DMS53 (cell line): ENCODE measurements at places on chromosomes 12 and 14.

DNA sequence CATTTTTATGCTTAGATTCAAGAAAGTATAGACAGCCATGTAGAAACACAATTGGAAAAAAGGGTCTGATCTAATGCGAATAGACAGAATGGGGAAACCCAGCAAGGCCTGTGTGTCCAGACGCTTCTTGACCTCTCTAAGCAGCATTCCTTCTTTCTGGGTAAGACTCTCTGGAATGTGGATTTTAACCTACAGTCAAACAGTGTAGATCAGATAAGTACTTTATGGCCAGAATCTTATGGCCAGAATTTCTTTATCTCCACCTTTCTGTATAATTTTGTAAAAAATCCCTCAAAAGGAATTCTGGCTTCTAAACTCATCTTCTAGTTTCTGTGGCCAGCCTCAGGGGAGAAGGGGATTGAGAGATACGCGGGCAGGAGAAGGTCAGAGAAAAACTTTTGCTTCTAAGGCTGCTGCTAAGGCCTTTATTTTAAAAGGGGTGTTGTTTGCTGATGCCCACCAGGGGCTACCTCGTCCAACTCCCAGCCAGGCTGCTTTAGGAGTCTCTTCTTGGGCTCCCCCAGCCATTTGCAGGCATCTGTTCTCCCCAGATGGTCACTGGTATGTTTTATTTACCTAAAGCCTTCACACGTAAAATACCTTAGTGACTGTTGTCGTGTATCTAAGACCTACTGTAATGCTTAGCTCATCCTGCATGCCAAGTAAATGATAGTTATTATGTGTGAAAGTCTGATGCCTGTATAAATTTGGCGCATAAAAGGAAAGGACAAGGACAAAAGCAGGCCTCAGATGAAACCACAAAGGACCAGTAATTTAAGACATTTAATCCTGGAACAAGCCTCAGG lies 68.4 kb downstream of the ANO6 start:
- peak; percentile 44 for DNase-seq

- no peak for DNase-seq
These were observed 611.8 kb downstream of the ETNK1 start for GRCh38 chr12:23236811-23237210.

DNA sequence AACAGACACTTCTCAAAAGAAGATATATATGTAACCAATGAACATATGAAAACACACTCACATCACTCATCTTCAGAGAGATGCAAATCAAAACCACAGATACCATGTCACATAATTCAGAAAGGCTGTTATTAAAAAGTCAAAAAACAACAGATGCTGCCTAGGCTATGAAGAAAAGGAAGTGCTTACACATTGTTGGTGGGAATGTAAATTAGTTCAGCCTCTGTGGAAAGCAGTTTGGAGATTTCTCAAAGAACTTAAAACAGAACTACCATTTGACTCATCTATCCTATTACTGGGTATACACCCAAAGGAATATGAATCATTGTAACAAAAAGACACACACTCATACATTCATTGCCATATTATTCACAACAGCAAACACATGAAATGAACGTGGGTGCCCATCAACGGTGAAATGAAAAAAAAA lies 35.1 kb downstream of the EIF2S3B start:
- no peak for DNase-seq

DNA sequence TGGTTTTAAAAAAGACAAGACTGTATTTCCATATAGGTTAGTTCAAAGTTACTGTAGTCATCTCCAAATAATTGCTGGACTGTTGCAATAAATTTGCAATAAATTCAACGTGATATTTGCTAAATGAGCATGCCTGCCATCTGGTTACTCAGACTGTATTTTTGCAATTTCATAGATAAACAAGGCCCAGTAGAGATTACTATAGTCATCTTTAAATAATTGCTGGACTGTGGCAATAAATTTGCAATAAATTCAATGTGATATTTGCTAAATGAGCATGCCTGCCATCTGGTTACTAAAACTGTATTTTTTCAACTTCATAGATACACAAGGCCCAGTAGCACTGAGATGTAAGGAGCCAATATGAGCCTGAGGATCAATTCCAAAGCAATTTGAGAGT lies 5.6 kb downstream of the NTN4 start:
- DNase-seq = no peak

DNA sequence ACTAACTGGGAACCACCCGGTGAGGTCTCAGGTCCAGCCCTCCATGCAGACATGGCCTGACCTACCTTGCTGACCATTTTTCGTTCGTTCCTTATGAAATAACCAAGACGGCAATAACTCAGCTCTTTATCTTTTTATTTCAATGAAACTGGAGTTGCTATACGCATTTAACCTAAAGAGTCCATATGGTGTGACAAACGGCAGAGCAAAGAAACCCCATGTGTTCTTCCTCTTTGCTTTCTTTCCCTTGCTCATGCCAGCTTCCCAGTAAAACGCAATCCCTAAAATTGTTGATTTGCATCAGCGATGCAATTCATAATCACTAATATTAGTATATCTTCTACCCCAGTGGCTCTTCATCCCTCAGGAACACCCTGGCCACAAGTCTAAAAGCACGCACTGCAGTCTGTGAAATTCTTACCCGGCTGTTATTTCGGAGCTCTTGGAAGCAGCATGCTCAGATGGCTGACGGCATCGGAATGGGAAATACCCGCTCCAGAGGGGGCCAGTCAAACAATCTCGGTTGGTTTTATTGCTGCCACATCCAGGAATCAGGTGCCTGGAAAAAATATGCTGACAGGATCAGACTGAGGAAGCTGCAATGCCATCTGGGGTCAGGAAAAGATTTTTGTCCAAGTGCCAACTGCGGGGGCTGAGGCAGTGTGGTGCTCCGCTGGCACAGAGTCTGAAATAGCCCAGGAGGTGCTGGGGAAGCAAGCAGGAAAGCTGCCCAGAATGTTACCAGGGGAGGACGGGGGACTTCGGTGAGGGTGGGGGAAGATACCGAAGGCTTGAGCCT lies 28.2 kb upstream of the KCNA1 start:
- no peak for DNase-seq

DNA sequence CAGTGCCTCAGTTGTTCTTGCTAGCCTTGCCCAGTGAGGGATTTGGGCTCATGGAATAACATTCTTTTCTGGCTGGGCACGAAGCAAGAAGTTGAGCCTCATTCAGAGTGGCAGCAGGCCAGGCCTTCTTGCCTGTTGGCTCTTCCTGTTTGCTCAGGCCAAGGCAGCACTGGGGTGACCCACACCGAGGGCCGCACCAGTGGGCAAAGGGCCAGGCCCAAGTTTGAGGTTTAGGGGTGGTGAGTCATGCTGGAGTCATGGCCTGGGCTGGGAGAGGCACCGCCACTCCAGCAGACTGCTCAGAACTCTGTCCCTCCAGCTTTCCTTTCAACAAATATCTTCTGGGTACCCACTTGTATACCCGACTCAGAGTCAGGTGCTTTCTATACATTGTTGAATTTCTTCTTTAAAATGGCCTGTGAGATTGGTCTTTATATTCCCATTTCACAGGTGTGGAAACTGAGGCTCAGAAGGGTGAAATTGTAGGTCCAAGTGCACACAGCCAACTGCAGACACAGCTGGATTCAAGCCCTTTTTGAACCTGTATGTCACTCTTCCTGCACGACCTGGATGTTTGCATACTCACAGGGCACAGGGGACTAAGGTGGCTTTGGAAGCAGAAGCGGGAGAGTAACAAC lies 279.4 kb downstream of the FOXN3 start:
- peak; percentile 35 for DNase-seq

GRCh38 chr14:100899884-100900771 lies 3.4 kb downstream of the RTL1 start:
- no peak for DNase-seq

GRCh38 chr12:94676031-94676641 lies 25.8 kb upstream of the TMCC3 start:
- no peak for DNase-seq

GRCh38 chr14:24123424-24124417 lies 6.7 kb upstream of the FITM1 start:
- DNase-seq = no peak

- peak; percentile 78 for DNase-seq
These were observed 6.4 kb upstream of the ZNF385A start for GRCh38 chr12:54390668-54391551.

DNA sequence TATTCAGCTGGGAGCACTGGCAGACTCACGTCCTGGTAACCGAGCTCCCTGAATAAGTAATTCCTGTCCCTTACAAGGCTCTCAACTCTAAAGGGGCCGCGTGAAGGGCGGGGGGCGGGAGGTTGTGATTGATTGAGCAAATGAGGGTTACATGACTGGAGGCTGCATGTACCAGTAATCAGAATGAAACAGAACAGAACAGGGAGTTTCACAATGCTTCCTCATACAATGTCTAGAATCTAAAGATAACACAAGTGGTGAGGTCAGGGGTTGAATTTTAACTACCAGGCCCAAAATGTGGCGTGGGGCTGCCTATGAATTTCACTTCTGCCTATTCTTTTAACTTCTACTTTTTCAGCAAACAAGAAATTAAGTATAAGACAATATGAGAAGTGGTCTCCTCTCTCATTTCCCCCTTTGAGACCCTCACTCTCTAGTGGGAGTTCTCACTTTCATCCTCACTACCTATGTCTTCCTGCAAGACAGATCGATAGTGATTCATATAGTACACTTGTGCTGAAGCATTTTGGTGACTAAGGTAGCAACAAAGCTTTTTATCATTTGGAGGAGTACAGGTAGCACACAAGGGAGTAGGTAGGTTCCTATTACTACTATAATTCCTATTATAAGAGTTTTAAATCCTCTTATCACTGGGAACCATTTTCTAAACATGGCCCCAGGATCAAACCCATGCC lies 239.8 kb downstream of the KTN1 start:
- DNase-seq = no peak

DNA sequence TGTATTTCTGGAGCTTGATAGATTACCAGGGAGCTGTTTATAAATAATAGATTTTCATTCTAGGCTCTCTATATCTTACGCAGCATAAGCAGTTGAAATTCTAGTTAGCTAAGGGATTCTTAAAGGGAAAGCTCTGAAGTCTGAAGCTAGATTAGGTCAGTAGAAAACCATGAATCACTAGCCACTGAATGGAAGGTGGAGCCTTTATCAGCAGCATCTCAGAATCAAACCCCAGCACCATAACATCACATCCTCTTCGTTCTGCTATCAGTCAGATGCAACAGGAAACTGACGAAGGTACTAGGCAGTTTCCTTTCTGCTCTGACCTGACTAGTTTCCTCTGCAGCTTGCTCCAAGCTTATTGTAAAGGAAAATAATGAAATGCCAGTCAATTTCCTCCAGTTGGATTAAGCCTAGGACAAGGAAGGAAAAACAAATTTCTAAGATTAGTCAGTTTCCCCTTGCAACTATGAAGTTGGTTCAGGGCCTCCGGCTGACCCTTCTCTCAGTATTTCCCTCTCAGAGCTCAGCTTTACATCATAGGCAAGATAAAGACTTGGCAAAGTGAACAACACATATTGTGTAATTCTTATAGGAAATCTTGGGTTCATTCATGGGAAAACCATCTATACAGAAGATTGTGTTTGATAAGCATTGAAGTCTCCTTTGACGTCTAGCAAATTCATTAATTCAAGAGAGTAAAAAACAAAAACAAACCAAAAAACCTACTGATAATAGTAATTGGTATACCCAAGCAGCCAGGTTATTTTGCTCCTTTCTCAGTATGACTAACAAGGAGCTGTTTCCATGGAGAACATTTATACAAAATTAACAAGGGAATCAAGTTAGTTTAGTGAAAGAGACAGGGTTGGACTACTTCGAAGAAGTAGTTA lies 43.4 kb upstream of the CFAP54 start:
- DNase-seq = peak; percentile 14

- DNase-seq = no peak
These were observed 13.6 kb upstream of the LEMD3 start for GRCh38 chr12:65155784-65156183.

- no peak for DNase-seq
These were observed 20.8 kb upstream of the PYROXD1 start for GRCh38 chr12:21416511-21417121.

DNA sequence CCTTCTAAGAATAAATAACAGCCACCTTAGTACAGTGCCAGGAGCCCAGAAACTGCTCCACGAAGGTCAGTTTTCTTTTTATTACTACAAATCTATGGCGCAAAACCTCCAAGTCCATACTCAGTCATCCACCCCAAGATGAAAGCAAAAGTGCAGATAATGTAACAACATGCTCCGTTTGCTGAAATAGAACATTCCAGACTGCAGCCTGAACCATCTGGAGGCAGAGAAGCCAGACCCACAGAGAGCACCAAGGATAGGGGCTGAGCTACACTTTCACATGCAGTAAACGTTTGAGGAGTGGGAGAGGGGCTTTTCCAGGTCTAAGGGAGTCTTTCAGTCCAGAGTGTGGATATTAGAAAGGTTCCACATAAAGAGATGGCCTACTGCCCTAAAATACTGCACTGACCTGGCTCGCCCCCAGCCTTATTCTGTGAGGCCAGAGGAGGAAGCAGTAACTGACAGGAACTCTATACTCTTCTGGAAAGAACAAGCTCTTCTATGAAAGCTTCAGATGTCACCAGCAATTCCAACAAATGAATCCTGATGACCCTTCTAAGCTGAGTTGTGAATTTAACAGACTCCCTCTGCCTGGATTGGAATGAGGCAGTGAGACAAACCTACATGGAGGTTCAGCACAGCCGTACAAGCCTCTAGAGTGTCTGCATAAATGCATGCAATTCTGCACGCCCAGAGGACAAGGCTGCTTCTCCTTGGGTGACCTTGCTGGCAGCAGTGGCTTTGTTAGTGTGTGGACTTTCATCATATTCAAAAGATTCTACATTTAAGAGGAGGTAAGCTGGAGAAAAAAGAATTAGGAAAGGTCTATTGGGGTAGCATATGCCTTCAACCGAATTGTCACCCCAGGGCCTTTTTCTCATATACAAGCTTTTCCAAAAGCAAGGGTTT lies 153.9 kb upstream of the EGLN3 start:
- DNase-seq = no peak

DNA sequence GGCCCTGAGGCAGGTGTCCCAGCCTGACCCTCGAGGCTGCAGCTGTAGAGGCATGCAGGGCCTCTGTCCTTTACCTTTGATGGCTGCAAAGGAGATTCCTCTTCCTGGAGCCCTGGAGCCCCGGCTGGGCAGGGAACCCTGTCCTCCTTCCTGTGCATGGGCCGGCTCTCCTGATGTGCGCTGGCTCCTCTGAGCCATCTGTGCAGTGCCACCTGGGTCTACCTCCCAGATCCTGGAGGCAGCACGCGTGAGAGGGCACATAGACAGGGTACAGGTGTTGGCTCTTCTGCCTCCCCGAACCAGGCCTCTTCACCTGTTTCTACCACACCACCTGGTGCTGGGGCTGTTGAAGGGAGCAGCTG lies 115.1 kb downstream of the BEGAIN start:
- peak; percentile 98 for DNase-seq

DNA sequence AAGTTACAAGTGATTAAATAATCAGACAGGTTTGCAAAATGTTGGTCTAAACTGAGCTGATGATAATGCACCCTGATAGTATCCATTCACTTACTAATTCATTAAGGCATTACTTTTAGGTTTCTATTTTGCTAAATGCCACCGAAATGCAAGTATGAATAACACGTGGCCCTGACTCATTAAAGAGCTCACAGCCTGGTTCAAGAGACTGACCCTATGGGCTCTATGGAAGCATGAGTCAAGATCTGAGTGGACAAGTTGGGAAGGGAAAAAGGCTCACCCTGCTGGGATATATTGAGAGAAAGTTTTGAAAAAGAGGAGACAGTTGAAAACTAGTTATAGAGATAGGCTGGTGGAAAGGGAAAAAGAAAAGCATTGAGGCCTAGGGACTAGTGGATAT lies 14.8 kb upstream of the LRRC9 start:
- DNase-seq = peak; percentile 2
